ENCODE measurements at places on chromosomes 2 and 18.

GRCh38 chr2:223415071-223415470 lies 187.1 kb downstream of the SCG2 start:
- no peak for DNase-seq

DNA sequence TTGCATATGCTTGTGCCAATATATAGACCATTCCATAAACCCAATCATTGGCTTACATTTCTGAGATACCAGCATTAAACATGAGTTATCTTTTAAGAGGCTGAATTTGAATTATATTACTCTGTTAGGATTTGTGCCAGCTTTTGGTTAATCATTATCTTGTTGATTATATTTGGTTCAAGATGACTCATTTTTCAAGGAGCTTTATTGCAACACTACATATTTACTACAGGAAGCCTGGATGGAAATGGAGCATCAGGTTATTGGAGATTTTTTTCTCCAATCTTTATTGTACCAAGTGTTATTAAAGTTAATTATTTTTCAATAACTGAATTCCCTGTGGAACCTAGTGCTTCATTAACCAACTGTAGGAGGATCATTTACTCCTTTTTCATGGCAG lies 26.4 kb downstream of the EML4 start:
- DNase-seq = no peak

DNA sequence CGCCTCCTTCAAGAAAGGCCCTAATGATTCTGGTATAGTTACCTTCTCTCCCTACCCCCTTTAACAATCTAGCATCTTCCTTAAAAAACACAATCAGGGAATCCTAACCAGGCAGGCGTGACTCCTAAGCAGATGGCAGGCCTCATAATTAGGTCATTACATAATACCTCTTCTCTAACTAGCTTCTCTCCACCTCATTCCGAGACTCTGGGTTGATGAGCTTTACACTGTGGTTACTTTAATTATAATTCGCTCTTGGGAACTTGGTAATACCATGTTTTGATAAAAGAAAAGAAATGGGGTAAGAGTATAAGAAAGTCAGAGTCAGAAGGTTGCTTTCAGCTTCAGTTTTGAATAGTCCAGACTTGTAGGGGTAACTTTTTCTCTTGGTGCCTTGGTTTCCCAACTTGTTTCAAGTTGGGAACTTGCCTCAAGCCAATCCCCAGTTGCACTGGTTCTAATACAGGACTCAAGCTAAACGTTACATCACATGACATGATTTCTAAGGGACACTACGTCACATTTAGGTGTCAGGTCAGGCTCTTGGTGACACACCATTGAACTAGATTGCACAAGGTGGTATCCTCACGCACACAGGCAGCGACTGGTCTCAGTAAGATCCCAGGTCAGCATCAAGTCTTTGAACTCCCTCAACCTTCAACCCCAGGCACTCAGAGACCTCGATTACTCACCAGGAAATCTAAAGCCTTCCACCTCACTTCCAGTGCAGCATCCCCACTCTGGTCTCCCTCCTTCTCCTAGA lies 59.2 kb downstream of the AAK1 start:
- DNase-seq = no peak

DNA sequence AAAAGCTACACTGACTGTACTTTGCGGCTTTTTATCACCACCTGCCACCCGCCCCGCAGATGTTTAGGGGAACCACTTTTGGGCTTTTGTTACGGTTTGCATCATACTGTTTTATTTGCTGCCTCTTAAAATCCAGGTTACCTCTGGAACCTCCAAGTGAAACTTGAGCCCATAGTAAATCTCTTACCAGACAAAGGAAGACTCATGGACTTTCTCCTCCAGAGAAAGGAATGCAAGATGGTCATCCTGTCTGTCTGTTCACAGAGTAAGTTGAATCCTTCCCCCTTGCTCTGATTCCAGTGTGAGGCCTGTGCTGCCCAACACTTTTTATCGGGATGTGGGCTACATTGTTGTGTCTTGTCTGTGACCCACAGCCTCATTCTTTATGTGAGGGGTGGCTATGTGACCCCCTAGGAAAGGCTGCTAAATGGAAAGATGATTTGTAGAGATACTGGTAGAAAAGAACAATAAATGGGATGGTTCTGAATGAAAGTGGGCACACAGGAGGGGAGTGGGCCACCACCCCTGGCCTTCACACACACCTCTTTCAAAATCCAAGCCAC lies 23.3 kb downstream of the RMC1 start:
- no peak for DNase-seq
